ENCODE measurements at places on chromosomes 7 and 10.

DNA sequence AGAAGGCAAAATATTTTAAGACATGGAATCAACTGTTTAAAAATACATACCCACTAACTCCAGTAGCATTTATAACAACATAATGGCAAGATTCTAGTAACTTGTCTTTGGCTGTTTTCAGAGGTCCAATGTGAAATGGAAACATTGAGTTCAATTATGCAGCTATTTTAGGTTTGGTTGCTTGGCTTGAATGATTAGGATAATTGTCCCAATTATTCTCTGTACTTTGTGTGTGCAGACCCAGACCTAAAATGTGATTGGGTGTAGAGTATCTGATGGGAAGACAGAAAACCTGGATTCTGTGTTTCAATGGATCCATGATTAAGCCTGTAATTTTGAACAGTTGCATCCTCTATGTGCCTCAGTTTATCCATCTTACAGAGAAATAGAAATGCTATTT is 392.7 kb upstream of the NFE2L3 start:
- no peak for DNase-seq

- no peak for DNase-seq
Measured at GRCh38 chr7:116829041-116829440, 33.3 kb upstream of the CAPZA2 start.

DNA sequence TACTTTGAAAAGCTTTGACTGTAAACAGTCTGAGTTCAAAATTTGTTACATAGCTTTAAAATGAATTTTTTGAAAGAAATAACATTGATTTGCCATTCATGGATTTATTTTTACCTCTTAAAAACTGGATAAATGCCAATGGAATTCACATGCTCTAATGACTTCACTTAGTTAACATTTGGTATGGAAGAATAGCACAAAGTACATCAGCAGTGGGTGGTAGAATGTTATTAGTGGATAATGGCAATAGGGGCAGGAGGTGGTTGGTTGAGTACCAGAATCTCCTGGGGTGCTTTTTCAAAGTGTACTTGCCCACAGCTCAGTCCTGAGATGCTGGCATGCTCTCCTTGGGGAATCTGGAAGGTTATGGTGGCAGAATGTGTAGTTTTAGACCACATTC is 4.7 kb downstream of the PPP1R9A start:
- no peak for DNase-seq

GRCh38 chr7:90584378-90584777 is 11.7 kb upstream of the CDK14 start:
- DNase-seq: no peak

DNA sequence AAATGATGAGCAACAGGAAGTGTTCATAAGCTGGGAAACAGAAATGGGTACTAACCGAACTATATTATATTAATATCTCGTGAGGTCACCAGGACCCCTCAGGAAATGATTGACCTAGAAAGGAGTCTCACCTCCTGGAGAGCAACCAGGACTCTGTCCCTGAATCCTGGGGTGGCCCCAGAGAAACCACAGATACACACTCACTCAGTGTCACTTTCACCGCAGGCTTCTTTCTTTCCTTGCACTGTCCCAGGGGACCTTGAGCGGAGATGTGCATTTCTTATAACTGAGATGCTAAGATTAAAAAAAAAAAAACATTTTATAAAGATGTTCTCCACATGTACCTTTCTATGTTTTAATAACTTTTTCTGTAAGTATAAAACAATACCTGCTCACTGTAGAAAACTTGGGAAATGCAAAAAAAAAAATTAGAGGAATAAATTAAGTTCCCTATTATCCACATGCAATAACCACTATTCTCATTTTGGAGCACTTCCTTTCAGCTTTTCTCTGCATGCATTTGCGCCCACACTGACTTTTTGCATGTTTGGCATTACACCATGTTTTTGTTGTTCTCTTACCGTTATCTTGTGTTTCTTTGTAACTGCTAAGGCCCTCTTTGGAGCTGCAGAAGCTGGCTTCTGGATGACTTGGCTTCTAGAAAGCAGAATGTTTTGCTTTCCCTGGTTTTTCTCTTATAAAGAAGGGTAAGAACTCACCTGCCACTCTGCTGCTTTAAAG is 15.0 kb downstream of the NOD1 start:
- DNase-seq: no peak

DNA sequence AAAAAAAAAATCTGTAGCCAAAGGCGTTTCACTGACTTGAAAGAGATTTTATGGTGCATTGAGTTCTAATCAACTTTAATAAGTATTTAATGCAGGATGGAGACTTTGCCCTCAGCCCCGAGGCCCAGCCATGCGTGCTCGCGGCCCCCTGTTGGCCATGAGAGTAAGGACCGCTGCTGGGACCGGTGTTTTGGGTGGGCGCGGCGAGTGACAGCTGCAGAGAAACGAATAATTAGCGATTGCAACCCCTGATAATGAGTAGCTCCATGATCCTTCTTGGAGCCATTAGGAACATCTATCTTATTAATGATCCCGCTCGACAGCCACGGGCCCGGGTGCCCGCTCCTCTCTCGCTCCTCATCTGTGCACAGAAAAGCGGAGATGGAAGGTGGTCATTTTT is 347.4 kb downstream of the RPS24 start:
- DNase-seq: no peak

DNA sequence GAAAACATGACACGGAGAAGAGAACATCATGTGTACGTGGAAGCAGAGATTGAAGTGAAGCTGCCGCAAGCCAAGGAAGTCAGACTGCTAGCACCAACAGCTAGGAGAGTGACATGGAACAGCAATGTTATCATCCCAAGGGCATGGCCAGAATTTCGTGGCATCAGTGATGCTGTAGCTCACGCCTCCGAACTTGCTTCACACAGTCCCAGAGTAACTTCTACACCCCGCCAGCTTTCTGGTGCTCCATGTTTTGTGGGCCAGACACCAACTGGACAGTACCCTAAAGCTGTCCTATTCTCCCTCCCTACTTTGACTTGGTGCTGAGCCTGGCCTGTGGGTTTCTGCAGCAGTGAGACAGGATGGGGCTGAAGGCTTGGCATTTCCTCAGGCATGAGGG is 33.0 kb upstream of the EMX2 start:
- DNase-seq: no peak

GRCh38 chr10:102872163-102872562 is 2.9 kb downstream of the AS3MT start:
- DNase-seq: no peak

GRCh38 chr7:96670338-96671289 is 39.0 kb downstream of the SEM1 start:
- no peak for DNase-seq

- DNase-seq: no peak
Measured at GRCh38 chr7:2040201-2040892, 192.4 kb downstream of the MAD1L1 start.

DNA sequence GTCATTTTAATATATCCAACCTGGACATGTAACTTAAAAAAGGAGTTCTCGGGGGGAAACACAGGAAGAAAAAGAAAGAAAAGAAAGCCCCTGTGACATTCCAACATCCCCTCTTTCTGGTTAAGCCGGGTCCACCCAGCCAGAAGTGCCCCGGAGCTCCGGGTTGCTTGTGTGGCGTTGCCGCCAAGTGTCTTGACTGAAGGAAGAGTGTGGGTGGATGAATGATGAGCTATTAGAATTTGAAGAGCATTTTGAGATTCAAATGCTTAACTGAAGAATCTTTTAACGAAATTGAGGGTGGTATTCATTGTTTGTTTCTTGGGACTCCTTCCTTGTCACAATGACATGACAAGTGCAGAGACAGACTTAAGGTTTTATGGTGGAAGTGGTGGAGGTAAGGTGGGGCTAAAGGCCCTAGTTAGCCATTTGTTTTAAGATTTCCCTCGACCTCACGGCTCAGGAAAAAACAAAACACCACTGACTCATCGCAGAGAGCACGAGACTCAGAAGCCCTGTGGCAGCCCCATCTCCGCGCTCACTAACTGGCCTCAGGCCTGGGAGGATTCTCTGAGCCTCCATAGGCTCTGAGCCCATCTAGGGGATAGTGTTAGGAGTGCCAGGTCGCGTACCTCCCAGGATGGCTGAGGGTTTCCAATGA is 1.8 kb upstream of the GLI3 start:
- DNase-seq: no peak

DNA sequence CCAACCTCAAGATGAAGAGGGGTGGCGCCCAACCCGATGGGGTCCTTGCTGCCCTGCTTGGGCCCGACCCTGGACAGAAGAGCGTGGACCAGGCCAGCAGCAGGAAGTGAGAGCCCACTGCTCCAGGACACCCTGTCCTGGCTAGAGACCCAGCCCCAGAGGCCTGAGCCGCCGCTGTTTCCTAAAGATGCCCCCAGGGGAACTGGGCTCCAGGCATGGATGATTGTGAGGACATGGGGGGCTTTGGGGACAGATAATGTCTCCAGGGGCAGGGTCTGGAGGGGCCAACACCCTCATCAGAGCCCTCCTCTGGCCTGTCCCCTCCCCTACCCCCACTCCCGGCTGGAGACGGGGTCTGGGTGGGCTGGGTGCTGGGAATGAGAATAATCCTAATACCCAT is 71.7 kb downstream of the MYL10 start:
- DNase-seq: no peak

- no peak for DNase-seq
Measured at GRCh38 chr7:46157404-46157803, 236.3 kb upstream of the IGFBP3 start.

DNA sequence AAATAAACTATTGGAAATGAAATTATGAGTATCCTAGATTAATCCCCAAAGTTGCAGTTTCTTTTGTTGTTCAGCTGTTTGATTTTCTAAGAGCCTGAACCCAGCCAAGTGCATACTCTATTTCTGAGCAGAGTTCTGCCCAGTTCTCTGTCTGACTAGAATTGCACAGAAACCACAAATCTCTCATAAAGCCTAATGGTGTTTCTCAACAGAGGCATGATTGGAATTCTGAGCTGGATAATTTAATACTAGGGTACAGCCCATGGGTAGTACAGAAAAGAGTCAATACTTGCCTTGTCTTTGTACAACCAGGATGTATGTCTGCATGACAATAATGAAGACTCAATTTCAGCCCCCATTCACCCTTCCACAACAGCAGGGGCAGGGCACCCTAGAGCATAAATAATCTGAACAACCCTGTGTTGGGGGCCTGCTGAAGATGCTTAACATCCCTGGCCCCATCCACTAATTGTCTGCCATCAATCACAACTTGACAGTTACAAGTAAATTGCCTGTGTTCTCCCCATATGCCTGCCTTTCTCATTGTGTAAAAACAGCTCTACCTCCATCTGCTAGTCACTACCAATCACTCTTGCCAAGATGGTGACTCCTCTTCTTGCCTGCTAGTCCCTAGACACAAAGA is 114.4 kb downstream of the NPSR1 start:
- DNase-seq: no peak

- DNase-seq: no peak
Measured at GRCh38 chr7:3730276-3730675, 429.2 kb downstream of the SDK1 start.

DNA sequence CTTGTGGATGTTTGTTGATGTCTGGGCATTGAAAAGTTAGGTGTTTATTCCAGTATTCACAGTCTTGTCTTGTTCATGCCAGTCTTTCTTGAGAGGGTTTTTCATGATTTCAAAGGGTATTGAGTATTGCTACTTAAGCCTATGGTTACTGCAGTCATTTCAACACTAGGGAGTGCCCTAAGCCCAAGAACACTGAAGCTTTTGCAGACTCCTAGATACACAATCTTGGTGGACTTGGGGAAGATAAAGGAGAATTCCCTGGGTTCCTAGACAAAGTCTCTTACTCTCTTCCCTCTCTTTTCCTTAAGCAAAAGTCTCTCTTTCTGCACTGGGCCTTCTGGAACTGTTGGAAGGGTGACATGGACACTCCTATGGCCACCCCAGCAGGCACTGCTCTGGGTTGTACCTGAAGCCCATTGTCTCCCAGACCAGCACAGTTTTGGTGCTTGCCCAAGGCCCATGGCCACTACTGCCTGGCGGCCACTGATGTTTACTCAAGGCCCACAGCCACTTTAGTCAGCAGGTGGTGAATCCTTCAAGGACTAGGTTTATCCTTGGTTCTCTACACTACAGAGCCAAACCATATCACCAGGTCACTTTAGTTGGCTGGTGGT is 24.9 kb downstream of the SAMD9 start:
- peak; percentile 30 for DNase-seq

DNA sequence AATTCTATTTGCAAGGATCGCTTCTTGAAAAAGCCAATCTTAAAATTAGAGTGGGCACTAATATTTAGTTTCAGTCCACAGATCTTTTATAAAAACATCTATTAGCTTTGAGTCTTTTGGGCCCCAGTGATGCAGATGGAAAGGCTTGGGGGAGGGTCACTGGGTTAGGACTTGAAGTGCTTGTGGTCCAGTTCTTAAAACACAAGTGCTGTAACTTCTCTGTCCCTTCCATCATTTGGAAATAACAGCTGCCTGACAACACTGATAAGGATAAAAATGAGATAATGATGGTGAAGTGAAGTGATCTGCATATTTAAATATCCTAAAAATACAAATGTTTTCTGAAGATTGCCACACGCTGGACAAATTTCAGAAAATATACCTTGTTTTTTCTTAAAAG is 37.1 kb upstream of the ZRANB1 start:
- no peak for DNase-seq

DNA sequence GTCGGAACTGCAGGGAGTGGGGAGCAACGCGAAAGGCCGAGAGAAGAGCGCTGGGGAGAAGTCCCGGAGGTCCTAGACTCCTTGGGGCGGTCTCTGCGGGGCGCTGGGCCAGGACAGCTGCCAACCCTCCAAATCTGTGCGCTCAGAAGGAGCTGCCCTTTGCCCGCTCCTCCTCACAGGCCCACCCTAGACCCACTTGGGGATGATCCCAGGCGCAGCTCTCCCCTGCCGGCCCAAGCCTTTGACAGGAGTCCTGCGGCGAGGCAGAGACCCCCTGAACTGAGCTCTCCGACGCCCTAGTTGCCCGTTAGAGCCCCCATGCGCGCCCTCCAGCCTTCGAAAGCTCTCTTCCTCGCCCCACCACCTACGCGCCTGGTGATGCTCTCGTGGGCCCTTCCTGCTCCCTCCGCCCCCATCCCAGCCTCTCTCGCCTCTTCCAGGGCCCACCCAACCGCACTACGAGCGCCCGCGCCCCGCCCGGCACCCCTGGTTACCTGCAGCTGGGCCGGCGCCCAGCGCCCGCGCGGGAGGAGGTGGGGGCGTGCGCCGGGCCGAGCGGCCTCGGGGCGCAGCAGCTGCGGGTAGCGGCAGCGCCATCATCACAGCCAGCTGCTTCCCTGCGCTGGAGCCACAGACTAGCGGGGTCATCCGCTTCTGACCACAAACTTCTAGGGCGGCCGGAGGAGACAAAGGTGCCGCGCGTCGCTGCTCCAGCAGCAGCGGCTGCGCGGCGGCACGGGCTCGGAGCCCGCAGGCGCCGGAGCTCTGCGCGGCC is 353.4 kb downstream of the DNAJB6 start:
- DNase-seq: no peak

GRCh38 chr10:62266611-62267010 is 2.0 kb downstream of the RTKN2 start:
- DNase-seq: no peak

- no peak for DNase-seq
Measured at GRCh38 chr10:122304054-122304579, 33.0 kb downstream of the BTBD16 start.
